CD4-positive, alpha-beta T cell treated with Interleukin-2 at 100 ng/mL for 4 hours (primary cell): ENCODE measurements at places on chromosomes 13 and 19.

- DNase-seq = no peak
Measured at GRCh38 chr13:65472336-65472735, 1757.8 kb downstream of the PCDH9 start.

GRCh38 chr13:39682310-39682709 is 26.8 kb downstream of the COG6 start:
- no peak for DNase-seq

- DNase-seq = no peak
Measured at GRCh38 chr19:42794765-42795164, 29.3 kb upstream of the PSG8 start.

DNA sequence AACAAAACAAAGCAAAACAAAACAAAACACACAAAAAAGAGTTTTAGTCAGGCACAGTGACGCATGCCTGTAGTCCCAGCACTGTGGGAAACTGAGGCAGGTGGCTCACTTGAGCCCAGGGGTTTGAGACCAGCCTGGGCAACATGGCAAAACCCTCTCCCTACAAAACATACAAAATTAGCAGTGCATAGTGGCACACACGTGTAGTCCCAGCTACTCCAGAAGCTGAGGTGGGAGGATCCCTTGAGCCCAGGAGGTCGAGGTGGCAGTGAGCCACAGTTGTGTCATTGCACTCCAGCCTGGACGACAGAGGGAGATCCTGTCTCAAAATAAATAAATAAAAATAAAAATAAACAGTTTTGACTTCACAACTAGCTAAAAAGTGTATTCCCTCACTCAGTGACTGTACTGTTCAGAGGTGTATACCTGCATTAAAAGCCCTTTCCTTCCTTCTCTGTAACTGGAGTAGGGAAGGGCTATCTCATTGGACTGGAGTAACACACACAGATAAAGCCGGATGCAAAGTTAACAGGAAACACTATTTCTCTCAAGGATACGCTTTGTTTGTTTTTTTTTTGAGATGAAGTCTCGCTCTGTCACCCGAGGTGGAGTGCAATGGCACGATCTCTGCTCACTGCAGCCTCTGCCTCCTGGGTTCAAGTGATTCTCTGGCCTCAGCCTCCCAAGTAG is 3.7 kb upstream of the BAX start:
- no peak for DNase-seq

DNA sequence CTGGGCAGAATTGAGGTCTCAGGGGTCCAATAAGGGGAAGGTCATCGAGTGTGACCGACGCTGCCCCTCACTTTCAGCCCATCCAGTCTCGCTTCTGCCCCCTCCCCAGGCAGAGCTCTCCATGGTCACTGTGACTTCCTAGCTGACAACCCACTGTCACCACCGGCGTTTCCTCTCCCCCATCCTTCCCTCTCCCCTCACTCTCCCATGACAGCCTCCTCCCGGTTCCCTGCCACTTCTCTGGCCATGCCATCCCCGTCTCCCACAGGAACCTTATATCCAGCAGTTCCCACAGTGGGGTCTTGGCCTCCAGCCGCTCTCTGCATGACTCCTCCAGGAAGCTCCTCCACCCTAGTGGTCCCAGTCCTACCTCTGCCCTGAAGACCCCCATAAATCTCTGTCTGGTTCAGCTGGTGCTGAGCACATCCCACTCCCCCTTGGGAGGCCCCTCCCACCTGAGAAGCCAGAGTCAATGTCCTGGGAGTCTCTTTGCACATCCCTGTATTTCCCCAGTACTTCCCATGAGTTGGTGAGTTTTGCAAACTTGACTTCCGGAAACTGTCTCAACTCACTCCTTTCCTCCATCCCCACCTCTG is 24.7 kb upstream of the CD33 start:
- no peak for DNase-seq

DNA sequence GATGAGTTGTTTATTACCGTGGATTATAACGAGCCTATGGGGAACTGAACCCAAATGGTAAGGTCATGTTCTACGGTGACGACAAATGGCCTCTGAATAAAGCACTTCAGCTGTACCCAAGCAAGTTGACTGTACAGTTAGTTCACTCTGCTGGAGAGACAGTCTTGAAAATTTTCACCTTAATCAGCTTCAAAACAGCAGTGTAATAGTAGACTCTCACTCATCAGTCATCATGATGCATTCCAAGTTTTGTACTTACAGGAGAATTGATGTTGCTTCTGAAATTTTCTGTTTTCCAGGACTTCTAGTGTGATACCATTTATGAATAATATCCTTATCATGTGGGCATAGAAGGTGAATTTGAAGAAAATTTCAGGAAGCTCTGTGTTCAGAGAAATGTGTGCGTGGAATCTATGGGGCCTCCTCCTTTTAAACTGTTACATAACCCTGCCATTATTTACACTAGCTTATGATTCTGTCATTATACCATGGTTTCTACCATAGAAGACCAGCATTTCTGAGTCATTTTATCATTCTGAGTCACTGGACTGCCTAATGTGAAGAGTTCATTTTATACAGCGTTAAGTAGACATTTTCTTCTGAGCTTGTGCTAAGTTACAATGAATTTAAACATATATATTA is 96.9 kb downstream of the WDFY2 start:
- peak; percentile 5 for DNase-seq

DNA sequence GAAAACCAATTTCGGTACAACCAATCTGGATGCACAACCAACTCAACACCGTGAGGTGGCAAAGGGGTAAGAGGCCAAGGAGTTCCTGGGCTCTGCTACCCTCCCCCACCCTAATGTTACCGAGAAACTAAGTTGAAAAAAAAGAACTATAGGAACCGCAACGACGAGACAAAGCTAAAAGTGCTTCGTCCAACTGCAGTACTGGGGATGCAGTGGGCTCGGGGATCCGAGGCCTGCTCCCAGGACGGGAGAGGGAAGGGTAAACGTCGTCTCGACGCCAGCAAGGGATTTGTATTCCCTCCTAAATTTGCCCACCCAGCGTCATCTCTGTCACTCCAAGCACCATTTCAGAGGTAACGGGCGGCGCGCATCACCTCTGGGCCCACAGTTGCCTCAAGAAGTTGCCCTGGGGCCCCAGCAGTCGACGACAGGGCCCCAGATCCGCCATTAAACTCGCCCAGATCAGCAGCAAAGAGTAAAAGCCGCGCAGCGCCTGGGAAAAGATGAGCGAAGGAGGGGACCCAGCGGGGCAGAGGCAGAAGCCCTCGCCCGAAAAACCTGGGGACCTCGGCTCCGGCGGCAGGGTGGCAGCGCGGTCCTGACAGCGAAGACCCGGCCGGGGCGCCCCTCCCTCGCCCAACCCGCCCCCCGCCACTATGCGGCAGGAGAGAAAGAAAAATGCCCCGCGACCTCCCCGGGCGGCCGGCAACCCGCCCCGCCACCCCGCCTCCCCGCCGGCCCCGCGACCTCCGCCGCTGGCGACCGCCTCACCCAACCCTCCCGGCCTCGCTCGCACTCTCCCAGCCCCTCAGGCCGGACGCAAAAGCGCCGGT is 752 bp downstream of the ZMYM5 start:
- DNase-seq = peak; percentile 46
